ENCODE measurements at places on chromosomes 5 and 9.

- no peak for DNase-seq
Observed at GRCh38 chr5:157165261-157165660, 803 bp downstream of the GARIN3 start.

DNA sequence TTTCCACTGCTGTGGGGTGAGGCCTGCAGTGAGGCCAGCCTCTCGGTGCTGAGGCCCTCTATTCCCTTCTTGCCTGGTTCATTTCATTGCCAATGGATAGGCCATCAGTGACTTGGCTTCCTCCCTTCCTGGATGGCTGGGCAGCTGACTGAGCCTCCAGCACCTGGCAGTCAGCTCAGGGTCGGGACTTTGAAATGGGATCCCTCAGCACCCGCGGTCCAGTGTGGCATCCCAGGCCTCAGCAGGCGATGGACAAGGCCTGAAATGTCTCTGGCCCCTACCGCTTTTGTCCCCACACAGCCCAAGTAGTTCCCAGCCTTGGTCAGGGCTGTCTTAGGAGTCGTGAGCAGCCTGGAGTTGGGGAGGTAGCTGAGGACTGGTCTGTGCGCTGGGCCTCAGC is 17.2 kb downstream of the NDST1 start:
- no peak for DNase-seq

DNA sequence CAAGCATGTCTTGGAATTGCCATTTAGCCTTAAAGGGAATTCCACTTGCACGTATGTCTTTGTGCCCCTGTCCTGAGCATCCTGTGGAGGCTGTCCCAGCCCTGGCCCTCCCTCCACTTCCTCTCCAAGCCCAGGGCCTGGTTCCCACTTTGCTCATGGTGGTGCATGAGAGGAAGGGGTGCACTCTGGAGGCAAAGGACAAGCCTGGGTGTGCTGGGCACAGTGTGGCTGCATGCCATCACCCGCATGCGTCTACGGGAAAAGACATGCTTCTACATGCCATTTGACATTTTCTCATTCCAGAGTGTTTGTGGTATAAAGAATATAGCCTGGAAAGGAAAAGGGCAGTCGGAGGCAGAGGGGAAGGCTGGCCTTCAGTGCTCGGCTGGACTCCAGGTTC is 7.2 kb upstream of the IRX2 start:
- DNase-seq: no peak

DNA sequence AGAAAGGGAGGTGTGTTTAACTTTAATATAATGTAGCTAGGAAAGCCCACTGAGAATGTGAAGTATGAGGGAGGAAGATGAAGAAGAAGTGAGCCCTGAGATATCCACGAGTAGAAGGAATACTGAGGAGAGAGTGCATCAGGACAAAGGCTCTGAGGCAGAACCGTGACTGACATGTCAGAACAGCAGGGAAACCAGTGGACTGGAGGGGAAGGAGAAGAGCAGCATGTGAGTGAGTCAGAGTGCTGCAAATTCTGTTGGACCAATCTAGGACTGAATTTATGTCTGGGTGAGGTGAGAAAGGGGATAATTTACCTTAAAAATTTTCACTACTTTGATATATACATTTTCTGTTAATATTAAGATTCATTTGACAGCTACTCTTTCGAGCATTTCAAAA is 110.3 kb downstream of the ST8SIA4 start:
- DNase-seq: no peak

DNA sequence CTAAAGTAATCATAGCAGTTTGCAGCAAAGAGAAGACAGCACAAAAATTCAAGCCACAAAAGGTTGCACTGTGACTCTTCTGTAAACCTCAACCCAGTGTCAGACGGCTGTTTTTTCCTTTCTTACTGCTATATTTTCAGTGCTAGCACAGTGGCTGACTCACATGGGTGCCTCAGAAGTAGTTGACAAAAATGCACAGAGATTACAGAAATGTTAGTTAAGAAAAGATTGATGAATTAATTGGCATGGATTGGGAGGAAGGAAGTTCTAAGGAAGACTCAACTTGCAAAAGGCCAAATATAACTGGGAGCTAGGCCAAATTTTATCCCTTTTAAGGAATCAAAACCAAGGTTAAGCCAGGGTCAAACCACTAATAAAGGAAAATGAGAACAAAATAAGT is 43.7 kb upstream of the ITGA1 start:
- DNase-seq: no peak

DNA sequence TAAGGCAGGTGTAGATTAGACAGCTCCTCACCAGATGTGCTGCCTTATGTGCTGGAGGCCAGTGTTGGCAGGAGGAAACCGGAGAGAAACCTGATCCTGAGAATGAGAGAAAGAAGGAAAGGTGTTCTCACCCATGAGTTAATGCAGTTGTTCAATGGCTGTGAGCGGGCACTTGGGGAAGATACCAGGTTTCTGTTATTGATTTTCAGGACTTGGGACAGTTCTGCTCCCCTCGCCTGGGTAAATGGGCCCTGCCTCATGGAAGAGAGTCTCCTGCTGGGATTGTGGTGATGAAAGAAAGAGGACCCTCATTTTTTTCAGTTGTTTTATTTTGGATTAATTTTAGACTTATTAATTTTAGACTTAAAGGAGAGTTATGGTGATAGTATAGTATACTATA is 59.5 kb downstream of the EGFLAM start:
- DNase-seq: no peak

GRCh38 chr9:77460938-77461337 is 187.2 kb downstream of the GNA14 start:
- no peak for DNase-seq

DNA sequence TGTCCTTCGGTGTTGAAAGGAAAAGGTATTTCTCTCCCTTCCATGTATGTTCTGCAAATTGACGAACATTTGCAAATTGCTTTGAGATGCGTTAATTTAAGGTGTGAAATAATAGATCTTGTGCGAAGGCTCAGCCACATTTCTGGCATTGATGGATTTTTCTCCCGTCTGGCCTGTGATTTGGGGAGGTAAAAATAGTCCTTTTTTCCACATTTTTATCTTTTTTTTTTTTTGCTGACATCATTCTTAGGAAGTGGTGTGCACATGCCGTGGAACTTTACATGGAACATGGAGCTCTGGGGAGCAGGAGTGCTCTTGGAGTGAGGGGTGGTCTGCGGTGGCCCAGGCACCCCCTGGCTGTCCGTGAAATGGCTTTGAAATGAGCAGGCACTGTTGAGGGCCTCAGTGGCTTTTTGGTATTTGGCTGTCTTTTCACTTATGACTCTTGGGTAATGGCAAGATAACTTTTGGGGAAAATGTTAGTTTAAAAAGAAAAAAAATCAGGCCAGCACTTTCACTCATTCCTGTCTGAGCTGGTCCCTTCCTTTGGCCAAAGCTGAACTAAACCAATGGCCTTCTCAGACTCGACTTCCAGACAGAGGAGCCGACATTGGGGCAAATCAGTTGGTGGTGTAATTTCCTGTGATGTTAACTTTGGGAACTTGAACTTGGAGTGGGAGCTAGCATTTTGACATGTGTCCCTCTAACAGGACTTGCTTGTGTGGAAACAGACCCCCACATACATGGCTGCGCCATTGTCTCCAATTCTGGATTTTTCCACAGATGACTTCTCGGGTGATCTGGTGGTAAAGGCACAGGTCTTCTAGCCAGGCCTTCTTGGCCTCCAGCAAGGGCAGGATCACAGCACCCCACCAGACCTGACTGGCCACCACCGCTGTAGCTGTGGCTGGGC is 4.2 kb downstream of the NEK6 start:
- DNase-seq: no peak

DNA sequence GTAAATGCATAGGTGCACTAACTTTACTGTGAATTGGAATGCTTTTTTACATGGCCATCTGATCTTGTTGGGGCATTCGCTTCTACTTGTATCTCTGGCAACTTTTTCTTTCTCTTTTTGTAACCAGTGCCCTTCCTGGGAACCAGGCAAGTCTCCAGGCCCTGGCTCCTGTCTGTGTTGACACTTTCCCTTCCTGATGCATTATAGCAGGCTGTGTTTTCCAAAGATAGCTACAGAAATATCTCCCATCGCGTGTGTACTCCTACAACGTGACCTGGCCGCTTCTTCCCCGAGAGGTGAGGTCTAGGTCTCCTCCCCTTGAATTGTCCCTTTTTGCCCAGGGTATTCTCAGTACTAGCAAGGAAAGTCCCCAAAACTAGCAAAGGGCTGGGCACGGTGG is 81.1 kb upstream of the SPIN1 start:
- DNase-seq: no peak

GRCh38 chr5:40333459-40334241 is 346.1 kb upstream of the PTGER4 start:
- no peak for DNase-seq

- DNase-seq: no peak
Observed at GRCh38 chr5:34639852-34640626, 16.1 kb upstream of the RAI14 start.

DNA sequence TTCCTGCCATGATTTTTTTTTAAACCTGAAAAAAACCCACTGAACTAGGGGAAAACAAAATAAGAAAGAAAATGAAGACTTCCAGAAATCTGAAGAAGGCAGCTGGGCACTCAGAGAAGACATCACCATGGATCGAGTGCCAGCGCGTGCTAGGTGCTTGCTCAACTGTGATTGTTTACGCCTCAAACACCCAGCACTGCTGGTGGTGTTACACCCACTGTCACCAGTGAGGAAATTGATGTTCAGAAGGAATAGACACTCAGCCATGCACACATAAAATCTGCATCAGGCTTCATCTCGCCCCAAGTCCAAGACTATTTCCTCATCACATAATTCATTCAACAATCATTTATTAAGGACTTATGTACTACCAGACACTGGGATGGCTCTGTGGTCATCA is 82.1 kb downstream of the HRH2 start:
- no peak for DNase-seq

- no peak for DNase-seq
Observed at GRCh38 chr9:124297915-124298645, 40.3 kb downstream of the NEK6 start.

GRCh38 chr5:151051066-151051930 is 29.5 kb downstream of the TNIP1 start:
- DNase-seq: peak; percentile 88

- no peak for DNase-seq
Observed at GRCh38 chr9:109246533-109246932, 74.3 kb downstream of the EPB41L4B start.

DNA sequence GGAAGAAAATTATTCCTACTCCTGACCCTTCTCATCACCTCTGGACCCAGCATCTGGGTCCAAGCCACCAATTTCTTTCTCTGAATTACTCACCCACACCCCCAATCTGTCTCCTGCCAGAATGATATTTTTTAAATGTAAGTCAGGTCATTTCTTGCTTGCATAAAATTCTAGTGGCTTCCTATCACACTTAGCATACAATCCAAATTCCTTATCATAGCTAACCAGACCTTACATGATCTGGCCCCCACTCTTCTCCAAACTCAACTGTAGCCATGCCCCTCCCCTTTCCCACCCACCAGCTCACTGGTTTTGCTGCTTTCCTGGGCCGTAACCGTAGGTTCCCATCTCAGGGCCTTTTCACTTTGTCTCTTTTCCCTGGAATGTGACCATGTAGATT is 15.2 kb downstream of the HTR4 start:
- peak; percentile 85 for DNase-seq

GRCh38 chr9:114117996-114118830 is 19.1 kb upstream of the KIF12 start:
- DNase-seq: no peak

DNA sequence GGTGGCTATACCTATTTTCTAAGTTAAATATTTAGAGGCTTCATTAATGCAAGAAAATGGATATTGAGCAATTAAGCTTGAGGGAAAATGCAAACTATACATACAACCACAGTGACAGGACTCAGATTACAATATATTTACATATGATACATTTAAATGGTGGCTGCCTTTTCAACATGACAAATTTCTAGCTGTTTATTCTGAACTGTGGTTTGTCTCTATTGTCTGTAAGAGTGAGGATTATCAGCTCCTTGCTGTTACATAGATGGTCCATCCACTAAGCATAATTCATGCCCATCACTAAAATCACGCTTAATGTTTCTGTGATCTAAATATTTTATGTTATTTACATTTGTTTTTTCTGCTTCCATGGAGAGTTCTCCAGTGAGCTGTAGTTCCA is 81.1 kb upstream of the SGCD start:
- no peak for DNase-seq

- DNase-seq: peak; percentile 32
Observed at GRCh38 chr9:131203431-131204218, 72.7 kb downstream of the FAM78A start.

DNA sequence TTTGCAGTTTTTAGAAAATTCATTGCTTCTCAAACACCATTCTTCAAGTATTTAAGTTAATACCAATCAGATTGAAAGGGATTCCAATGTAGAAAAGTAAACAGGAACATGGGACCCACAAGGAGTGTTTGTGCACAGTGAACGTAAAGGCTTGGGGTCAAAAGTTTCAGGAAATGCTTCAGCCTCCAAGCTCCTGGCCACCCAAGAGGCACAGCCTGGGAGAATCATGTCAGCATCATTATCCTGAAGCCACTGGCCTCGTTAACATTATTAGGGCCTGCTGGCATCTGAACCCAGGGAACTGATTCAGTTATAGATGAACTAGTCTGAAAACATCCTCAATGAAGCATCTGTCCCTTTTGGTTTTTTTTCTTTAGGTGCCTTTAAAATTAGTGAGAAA is 122.9 kb downstream of the NXNL2 start:
- DNase-seq: no peak

DNA sequence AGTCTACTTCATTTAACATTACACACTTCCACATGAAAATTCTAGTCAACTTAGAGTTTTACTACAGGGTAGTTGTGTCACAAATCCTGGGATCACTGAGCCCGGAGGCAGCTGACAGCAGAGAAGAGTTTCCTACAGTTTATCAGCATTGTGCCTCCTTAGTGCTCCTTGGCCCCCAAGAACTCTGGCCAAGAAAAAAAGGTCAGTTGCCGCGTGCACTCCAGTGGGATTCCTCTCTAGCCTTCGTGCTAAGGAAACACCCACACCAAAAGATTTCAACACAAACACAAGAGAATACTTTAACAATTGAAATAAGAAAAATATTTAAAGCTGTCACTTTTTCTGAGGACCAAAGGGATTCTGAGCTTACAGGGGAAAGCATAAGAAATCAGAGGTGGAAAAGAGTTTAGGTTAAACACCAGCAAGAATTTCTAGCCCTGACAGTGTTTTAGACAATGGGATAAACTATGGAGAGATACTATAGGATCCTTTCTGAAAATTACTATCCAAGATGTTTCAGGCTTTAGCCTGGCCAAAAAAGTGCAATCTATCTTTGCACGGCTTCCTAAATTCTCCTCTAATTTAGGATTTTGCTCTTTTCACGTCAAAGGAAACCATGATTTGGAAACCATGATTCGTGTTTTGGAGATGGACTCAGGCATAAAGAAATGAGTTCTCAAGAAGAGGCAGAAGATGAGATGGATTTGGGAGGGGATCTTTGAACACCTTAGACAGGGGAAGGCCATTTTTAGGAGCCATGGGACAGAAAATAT is 606.8 kb downstream of the RAB3C start:
- DNase-seq: no peak

- peak; percentile 3 for DNase-seq
Observed at GRCh38 chr5:148314187-148314586, 2.0 kb downstream of the SPINK7 start.

DNA sequence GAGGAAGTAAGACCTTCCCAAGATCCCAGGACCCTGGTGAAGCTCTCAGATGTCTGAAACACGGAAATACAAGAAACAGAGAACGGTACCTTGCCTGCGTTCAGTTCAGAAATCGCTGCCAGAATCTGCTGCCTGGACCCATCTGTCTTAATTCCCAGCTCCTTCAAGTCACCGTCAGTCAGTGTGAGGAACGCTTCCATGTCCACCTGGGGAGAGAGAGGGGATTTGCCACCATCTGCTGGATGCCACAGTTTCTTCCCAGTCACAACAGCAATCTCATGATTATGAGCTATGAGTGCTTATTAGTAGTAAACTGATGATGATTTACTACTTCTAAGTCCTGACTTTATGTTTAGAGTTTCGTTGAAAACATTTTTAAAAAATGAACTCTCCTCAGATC is 36.7 kb upstream of the GABBR2 start:
- no peak for DNase-seq
